ENCODE measurements at places on chromosomes 4 and X.

- no peak for DNase-seq
Measured at GRCh38 chr4:26360864-26361263, 40.0 kb downstream of the RBPJ start.

GRCh38 chr4:53541577-53542206 lies 49.6 kb downstream of the LNX1 start:
- DNase-seq, result no peak

DNA sequence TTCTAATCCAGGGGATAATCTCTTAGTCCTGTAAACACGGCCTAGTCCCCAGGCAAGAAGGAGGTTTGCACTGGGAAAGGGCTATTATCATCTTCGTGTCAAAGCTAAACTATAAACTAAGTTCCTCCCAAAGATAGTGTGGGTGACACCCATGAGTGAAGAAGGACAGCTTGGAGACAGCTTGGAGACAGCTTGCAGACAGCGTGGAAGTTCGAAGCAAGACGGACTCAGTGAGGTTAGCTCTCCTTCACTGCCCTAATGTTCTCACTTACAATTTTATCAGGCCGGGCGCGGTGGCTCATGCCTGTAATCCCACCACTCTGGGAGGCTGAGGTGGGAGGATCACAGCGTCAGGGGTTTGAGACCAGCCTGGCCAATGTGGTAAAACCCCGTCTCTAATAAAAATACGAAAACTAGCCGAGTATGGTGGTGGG lies 19.2 kb upstream of the PLCXD1 start:
- no peak for DNase-seq

DNA sequence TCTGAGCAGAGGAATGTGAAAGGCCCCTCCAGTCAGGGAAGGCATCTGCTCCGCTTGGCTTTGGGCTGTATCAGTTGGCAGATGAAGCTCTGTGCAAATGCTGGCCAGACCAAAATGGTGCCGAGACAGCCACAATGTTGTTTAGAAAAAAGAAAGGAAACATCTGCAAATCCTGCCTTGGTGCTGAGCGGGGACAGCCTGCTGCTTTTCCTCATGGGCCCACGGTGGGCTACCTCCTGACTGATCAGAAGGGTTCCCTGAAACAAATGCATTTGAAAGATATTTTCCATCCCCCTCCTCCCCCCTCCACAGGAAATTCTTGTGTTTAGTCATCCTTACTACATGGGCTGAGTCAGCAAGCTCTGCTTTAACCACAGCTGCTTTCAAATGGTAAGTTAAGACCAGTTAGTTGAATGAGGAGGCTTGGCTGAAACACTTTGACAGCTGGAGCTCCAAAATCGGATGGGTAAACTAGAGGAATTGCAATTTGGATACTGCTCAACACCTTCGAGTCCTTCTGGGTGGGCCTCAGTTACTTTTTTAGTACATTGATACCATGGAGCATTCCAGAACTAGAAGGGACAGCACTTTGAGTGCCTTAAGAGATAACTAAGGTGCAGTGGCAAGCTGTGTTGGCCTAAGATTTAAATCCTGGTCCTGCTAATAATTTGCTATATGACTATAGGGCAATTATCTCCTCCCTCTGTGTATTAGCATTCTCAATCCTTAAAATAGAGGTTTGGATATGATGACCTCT lies 36.0 kb downstream of the PLAC1 start:
- DNase-seq, result no peak

DNA sequence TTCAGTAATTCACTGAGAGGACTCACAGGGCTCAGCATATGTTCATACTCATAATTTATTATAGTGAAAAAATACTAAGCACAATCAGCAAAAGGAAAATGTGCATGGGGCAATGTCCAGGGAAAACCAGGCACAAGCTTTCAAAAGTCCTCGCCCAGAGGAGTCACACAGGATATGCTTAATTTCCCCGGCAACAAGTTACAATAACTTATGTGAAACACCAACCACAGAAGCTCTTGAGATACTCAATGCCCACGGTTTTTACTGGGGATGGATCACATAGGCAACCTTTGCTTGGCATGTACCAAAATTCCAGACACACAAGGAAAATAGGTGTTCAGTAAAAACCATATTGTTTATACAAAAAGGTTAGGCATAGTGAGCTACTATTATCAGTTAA lies 38.5 kb upstream of the STPG2 start:
- DNase-seq, result no peak

GRCh38 chr4:141037446-141037845 lies 95.8 kb downstream of the RNF150 start:
- DNase-seq, result no peak

DNA sequence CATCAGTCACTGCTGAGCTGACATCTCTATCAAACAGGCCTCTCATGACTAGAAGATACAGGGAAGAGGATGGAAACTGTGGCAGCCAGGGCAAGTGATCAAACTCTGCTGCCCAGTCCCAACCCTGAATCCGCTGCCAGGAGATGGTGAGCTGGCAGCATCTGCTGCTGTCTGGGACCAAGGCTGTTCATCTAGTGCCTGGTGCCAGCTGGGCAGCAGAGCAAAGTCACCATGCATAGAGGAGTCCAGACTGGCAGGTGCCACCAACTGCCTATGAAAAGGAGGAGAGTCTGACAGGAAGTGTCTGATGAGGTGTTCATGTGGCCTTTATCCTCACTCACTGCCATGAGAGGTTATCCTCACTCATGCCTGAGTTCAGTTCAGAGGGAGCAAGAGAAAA lies 518.9 kb downstream of the MID1IP1 start:
- DNase-seq, result no peak

DNA sequence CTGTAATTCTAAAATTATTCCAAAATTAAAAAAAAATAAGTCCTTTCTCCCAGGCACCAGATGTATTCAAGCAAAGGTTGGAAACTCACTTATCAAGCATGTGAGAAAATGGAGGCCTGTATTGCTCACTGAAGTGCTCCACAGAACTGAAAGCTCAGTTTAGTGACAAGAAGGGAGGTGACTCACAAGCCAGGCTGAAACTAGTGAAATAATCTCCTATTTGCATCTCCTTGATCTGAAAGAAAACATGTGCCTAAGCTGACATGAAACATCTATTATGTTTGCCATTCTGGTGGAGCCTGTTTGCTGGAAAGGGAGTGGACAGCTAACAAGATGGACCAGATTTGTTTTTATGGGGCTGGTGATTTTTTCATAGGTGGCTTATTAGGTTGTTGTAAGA lies 54.0 kb upstream of the AMELX start:
- no peak for DNase-seq

DNA sequence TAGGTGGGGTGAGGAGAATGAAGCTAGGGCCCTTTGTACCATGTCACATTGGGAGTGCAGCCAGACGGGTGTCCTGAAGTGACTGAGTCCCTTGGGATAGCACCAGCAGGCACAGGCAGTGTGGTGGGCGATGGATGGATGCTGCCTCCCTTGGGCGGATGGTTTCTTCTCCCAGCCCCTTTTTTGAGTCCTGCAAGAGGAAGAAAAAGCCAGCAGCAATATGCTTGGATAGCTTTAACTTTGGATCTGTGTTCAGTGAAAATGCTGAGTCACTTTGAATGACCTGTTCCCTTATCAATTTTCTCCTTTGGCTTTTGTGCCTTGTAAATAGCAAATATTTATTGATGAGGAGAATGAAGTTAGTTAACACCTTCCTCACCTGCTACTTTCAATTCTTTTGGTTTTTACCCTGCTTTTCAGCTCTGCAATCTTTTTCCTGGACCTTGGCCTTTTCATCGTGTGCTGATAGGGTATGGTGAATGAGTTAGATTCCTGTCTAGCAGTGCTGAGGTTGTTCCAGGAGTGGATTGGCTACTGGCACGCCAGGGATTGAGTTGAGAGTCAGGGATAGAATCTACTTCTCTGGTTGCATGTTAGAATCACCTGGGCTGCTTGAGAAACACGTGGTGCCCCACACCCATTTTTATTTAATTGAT lies 10.2 kb downstream of the DCUN1D4 start:
- DNase-seq, result no peak

GRCh38 chr4:19727141-19727540 lies 524.6 kb upstream of the SLIT2 start:
- no peak for DNase-seq

DNA sequence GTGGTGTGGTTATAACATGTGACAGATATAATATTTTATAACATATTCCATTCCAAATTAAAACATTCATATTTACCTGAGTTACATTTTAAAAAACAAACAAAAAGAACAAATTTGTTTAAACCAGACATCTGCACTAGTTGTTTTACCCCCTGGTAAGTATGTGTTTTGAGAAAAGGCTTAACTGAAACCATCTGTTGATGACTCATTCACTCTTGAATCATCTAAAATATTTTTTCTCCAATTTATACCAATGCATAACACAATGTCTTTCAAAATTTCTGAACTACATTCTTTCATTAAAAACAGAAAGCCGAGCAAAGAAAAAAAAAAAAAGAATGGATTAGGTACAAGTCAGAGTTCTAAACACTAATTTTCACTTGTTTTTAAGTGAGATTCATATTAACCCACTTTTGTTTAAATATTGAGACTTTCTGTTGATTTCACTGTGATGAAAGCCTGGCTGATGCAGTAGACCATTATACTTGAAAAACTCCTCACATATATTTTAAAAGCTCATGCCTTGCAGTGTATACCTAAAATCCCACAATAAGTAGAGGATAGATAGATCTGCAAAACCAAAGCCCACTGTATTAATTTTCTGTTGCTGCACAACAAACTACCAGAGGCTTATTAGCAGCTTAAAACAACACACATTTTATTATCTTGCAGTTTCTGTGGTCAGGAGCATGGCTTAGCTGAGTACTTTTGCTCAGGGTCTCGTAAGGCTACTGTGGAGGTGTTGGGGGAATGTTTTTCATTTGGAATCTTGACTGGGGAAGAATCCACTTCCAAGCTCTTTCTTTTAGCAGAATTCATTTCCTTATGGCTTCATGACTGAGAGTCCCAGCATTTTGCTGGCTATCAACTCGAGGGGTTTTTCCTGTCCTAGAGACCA lies 221.5 kb downstream of the PCDH18 start:
- DNase-seq, result no peak

DNA sequence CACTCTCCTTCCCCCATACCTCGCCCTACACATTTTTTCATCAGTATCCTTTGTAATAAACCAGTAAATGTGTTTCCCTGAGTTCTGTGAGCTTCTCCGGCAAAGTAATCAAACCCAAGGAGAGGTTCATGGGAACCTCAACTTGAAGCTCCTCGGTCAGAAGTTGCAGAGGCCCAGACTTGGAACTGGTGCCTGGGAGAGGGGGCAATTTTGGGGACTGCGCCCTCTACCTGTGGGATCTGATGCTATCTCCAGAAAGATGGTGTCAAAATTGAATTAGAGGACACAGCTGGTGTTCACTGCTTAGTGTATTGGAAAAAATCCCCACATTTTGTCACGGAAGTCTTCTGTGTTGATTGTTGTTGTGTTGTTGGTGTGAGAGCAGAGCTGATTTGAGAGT lies 70.6 kb downstream of the ATP11C start:
- DNase-seq, result no peak

DNA sequence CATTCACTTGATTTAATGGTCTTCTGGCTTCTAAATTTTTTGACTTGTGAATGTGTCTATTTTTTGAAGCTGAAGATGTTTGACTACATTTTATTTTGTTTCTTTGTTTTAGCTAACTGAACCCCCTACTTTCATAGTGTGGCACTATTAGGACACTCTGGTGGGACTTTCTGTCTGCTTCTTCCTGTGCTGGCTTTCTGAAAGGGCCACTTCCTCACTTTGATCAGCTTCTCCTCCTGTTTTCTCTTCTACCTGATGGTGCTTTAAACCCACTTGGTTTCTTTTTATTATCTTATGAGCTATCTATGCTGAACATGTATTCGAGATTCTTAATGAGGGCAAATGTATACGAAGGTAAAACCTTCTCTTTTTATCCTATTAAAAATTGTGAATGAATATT lies 186.1 kb upstream of the CASK start:
- no peak for DNase-seq

DNA sequence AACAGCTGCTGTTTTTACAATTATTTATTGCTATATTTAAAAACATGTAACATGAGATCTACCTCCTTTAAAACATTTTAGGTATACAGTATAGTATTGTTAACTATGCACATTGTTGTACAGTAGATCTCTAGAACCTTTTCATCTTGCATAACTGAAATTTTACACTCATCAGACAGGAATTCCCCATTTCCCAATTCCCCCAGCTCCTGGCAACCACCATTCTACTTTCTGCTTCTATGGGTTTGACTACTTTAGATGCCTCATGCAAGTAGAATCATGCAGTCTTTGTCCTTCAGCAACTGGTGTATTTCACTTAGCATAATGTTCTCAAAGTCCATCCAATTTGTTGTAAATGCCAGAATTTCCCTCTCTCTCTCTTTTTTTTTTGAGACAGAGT lies 9.7 kb upstream of the LSM6 start:
- no peak for DNase-seq

DNA sequence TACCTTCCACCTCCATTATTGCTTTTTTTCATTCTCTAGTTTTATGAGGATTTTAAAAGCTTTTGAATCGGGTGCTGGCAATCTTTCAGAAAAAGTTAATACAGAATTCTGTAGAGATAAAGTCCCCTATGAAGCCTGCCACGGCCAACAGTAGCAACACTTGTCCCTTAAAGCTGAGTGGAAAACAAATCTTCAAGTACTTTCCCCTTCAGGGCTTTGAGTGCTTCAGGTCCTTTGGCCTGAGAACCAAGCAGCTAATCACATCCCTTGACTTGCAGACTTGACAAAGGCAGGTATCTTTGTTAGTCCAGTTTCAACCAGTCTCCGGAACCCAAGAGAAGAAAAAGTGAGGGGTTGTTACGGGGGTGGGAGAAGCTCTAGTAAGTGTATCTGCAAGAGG lies 144.4 kb downstream of the ATG4A start:
- DNase-seq, result no peak

DNA sequence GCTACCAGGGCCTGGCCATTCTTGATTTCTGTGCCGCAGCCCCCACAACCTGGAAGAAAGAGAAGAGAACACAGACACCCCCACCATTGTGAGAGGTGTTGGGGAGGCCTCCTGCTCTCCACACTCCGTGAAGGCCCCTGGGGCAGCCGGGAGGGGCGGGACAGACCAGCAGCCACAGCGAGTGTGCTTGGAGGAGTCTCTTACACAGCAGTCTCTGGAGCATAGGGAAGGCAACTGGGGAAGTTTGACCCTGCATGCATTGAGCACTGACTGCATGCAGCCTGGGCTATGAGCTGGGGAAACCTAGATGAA lies 77.9 kb downstream of the ABLIM2 start:
- peak; percentile 24 for DNase-seq

GRCh38 chr4:22264261-22264660 lies 251.6 kb downstream of the ADGRA3 start:
- DNase-seq, result no peak

GRCh38 chr4:156197216-156197615 lies 243.6 kb upstream of the CTSO start:
- DNase-seq, result no peak

GRCh38 chrX:71809886-71810285 lies 46.7 kb downstream of the CXorf49B start:
- DNase-seq, result no peak

DNA sequence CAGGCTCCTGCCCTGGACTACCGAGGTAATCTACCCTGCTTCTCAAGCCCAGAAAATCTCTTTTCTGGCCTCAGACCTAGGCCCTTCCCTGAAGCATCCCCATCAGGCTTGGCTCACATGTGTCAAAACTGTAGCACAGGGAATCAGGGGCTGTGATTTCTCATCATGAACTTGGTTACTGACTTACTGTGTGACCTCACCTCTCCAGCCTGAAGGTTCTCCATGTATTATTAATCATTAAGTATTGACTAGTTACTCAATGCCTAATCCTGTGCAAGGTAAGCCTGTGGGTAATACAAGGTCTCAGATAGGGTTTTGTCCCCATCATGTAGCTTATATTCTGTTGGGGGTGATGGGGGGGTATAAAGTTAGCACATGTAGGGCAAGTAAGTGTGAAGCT lies 6.8 kb downstream of the SRPX2 start:
- DNase-seq, result no peak

All from lower lobe of right lung (tissue), 2 donors.